ENCODE measurements at places on chromosomes 1 and 21.

GRCh38 chr21:23698619-23699018, 1908.7 kb downstream of the MRPL39 start:
- DNase-seq, result no peak

- no peak for DNase-seq
Measured at GRCh38 chr1:170556917-170557316, 25.0 kb downstream of the GORAB start.

- no peak for DNase-seq
Measured at GRCh38 chr1:244837597-244838258, 2.3 kb downstream of the COX20 start.

- no peak for DNase-seq
Measured at GRCh38 chr1:98732985-98733781, 71.7 kb downstream of the SNX7 start.

DNA sequence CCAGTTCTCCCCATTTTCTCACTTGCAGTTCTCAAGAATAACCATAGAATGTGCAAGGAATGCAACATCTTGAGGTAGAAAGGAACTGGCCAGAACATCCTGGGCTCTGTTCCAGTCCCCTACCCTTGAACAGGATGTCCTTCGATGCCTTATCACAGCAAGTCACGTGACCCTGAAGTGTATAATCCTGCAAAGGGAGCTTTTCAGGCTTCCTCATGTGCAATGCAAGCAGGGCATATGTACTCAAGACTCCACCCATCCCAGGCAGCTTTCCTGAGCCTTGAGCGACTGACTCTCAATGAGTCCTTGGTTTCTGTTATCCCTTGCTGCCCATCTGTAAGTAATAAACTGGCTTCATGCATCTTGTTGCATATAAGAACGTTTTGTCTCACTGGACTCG, 311.0 kb downstream of the MRPL39 start:
- no peak for DNase-seq

GRCh38 chr1:22340873-22341272, 110.8 kb upstream of the ZBTB40 start:
- no peak for DNase-seq

DNA sequence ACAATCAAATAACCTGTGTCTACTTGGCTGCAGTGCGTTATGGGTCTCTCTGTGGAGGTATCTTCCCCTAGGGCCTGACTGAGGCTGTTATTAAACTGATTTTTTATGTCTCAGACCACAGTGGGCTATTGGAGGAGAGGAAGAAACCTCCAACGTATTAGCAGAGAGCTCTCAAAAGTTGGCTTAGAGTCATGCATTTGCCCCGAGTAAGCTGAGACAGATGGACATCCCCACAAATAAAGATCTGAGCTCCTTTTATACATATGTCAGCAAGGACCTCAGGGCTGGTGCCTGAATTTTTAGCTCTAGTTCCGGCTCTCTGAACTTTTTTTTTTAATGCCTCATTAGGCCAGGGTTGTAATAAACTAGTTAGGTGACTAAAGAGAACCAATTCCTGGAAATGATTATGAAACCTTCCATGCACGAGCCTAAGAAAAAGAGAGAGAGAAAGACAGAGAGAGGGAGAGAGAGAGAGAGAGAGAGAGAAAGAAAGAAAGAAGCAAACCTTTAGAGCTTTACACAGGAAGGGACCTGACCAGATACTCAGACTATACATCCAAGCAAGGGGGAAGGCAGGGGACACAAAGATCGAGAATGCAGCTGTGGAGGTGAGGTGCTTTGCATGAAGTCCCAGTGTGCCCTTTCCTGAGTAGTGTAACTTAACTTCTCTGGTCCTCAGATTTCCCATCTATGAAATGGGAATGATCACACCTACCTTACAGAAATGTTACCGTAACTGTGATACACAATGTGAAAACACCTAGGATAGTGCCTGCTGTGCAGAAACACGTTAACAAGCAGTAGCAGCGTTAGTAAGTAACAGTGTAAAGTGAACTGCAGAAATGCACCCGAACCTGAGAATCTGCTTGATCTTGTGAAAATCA, 8.4 kb upstream of the PIGR start:
- no peak for DNase-seq

- DNase-seq, result no peak
Measured at GRCh38 chr1:178528953-178529335, 16.0 kb downstream of the TEX35 start.

- no peak for DNase-seq
Measured at GRCh38 chr1:212873518-212873917, 15.4 kb downstream of the FLVCR1 start.

DNA sequence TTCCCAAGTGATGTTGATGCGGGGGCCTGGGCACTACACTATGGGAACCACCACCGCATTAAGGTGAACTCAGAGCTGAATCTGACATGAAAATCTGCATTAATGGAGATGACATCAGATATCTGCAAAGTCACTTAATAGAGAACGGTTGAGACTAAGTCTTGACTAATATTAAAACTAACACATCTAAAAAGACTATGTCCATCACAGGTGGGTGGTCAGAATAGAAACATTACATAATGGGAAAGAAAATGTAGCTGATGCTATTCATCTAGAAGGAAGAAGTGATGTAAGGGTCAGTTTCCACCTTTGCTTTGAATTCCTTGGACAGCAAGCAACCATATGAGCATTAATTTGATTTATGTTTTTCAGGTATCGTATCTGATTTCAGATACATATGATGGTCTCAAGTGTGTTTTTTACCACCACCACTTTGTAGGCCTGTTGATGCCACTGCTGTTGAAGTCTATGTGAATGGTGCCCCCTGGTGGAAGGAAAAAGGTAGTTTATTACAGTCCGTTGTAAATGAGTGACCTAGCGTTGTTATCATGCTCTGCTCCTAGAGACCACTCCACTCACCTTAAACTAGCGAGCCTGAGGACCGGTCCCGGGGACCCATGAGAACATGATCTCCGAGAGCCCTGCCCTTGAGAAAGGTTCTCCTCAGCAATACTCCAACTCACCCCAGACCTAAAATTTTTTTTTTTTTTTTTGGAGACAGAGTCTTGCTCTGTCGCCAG, 73.5 kb downstream of the BACH1 start:
- DNase-seq, result peak; percentile 59

DNA sequence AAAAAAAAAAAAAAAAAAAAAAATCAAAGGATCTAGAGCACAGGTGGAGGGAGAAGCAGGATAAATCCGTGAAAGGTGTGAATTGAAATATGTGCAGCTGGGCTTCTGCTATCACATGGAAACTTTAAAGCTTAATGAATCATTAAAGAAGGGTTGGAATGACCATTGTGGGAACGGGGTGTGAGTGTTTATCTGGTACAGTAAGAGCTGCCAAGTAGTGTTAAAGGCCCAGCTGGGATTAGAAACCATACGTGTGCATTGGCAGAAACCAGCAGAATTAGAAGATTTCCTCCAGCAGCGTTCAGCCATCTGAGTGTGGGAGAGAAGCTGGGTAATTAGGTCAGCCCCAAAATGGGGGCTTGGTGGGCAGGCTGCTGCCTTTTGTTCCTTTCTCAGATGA, 13.5 kb downstream of the FALEC start:
- no peak for DNase-seq

DNA sequence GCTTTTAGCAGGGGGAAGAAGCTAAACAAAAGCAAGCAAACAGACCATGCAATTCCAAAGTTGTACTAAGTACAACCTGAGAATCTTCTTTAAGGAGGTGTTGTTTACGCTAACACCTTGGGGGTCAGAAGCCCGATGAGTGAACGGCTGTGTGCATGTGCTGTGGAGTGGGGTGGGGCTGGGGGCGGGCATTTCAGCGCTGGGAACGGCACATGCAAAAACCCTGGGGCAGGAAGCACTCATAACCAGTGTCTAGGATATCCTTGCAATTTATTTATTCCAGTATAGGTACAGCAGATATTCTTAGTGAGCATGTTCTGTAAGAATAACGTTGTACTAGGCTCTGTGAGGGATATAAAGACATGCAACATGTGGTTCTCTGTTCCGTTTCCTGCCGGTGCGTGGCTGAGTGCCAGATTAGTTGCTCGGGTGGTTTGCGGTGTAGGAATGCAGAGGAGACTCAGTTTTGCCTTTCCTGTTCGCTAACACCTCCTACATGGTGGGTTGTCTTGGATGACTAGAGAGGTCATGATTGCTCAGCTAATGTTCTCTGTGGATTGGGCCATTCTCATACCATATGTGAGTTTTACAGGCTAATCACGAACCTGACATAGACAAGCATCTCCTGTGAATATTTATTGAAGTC, 3.7 kb downstream of the FASLG start:
- peak; percentile 91 for DNase-seq

- peak; percentile 87 for DNase-seq
Measured at GRCh38 chr1:12179111-12179519, 12.3 kb downstream of the TNFRSF1B start.

Measured in DND-41 (cell line).